ENCODE measurements at places on chromosomes 3 and 15. TPM values are rescaled to one million over a fixed set of nuclear protein-coding genes. Genes with fewer than 3 reads are reported as not detected.

- H3K4me1 ChIP-seq, result peaks cover 9% of the 10 kb centered on the region
- H3K4me3 ChIP-seq, result peak overlapping the region; percentile 99
- peak; percentile 38 for DNase-seq
- no peaks in the 10 kb centered on the region for H3K27me3 ChIP-seq
- no peaks in the 10 kb centered on the region for H3K36me3 ChIP-seq
These were observed 528 bp upstream of the TATDN2 start for GRCh38 chr3:10247679-10248183.

DNA sequence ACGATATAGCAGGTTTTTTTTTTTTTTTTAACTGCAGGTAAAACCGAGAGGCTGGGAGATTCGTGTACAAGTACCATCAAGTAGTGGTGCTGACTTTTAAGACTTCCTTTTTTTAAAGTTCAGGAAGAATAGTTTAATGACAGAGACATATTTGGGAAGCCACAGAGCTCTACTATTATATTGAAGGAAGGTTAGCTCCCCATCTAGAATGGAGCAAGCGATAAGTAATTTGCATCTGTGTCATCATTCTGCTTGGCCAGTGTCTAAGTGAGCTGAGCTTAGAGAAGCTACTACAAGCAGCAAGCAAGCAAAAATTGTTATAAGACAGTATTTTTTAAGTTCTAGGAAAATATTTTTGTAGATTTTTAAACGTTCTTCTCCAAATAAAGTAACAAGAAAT is 203.2 kb downstream of the ATP8B4 start:
- DNase-seq, result no peak
- H3K4me1 ChIP-seq, result no peaks in the 10 kb centered on the region
- H3K27ac ChIP-seq, result no peak overlapping the region
- H3K27me3 ChIP-seq, result no peaks in the 10 kb centered on the region
- H3K4me3 ChIP-seq, result no peak overlapping the region

DNA sequence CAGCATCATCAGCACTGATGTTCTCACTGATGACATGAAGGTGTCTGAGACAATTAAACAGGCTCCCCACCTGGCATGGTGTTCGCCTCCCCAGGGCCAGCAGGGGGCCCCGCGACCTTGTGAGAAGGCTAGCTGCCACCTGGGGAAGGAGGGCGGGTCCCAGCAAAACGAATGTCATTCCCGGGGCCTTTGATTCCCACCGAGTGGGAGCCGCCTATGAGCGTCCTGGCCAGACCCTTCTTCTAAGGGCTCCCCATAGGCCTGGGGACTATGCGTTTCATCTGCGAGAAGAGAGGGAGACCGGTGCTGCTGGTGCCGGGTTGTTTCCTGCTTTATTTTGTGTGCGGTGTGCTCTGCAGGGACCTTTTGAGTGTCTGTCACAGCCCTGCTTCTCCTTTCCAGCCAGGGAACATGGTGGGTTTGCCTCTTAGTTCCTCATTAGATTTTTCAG is 20.5 kb upstream of the MINDY4B start:
- H3K27me3 ChIP-seq, result no peaks in the 10 kb centered on the region
- no peak overlapping the region for H3K4me3 ChIP-seq
- no peaks in the 10 kb centered on the region for H3K36me3 ChIP-seq
- DNase-seq, result peak; percentile 23

DNA sequence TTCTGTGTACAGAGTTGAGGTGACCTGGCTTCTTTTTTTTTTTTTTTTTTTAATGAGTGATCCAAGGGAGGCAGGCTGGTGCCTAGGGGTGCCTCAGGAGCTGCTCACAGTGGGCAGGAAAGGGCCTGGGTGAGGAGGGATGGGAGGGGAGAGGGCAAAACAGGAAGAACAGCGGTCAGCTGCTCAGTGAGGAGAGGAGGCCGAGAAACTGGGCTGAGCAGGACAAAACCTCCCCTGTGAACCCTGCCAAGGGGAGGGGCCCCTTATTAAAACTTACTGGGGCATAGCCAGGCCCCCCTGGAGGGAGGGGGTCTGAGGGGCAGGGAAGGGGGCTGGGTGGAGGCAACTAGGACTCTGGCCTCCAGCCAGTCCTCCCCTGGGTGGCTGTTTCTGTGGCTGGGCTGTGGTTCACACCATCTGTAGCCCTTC is 3.5 kb downstream of the PLEKHO2 start:
- peak overlapping the region; percentile 4 for H3K27ac ChIP-seq
- no peaks in the 10 kb centered on the region for H3K36me3 ChIP-seq
- no peaks in the 10 kb centered on the region for H3K27me3 ChIP-seq
- H3K4me1 ChIP-seq, result peaks cover 4% of the 10 kb centered on the region

DNA sequence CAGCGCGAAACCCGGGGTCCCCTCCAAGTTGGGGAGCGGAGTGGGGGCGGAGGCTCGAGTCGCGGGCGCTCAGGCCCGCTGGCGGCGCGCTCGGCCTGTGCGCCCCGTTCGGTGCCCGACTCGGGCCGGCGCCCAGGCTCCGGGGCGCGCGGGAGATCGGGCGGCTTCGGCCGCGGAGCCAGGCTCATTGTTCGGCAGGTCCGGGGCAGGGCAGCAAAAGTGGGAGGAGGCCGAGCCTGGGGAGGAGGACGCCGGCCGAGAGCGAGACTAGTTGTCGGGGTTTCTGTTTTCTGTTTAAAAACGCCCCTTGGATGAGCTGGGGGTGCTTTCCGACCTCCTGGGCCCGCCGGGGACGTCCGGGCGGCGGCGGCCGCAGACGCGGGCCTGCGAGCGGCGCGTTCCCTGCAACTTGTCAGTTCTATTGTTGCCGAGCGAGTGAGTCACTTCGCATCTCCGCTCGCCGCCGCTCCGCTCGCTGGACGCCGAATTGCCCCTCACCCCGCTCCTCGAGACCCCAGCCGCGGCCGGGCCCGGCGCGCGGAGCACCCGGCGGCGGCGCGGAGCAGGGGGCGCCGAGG is 676 bp downstream of the TCF12 start:
- no peaks in the 10 kb centered on the region for H3K36me3 ChIP-seq
- H3K4me3 ChIP-seq, result peak overlapping the region; percentile 83
- peaks cover 33% of the 10 kb centered on the region for H3K4me1 ChIP-seq
- H3K27me3 ChIP-seq, result no peaks in the 10 kb centered on the region

- no peak for DNase-seq
- H3K27me3 ChIP-seq, result no peaks in the 10 kb centered on the region
- H3K36me3 ChIP-seq, result no peaks in the 10 kb centered on the region
- H3K4me1 ChIP-seq, result peaks cover 25% of the 10 kb centered on the region
- no peak overlapping the region for H3K4me3 ChIP-seq
- no peak overlapping the region for H3K27ac ChIP-seq
These were observed 10.9 kb downstream of the PXYLP1 start for GRCh38 chr3:141242377-141243092.

DNA sequence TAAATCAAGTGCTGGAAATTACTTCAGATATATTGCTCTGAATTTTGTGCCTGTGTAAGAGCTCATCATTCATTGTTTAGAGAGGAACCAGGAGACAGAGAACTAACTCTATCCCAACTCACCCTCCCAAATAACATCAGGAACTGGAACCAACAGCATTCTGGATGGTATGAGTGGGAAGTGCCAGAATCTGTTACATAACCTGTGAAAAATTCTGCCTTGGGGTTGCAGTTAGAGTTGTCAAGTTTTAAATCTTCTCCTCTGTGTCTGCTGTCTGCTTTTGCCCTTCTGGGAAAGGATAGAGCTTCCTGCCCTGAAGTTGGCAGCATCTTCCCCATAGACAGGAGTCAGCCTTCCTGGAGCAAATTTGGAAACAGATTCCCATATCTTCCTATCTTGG is 41.2 kb downstream of the TIMP4 start:
- no peaks in the 10 kb centered on the region for H3K36me3 ChIP-seq
- DNase-seq, result no peak
- H3K4me3 ChIP-seq, result no peak overlapping the region
- H3K27ac ChIP-seq, result no peak overlapping the region

DNA sequence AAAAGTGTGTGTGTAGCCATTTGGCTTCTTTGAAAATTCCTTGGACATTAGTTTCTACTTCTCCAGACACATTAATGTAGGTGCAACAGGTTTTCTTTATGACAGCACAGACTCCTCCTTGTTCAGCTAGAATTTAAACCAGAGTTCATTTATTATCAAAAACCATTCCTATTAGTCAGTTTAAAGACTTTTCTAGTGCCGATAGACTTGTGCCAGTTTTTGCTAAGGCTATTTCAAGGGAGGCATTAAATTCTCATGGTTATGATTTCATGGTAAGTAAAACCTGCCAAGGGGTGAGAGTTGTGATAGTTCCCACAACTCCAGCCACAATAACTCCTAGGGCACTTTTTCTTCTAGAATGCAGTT is 20.6 kb upstream of the SENP7 start:
- no peaks in the 10 kb centered on the region for H3K36me3 ChIP-seq
- no peaks in the 10 kb centered on the region for H3K27me3 ChIP-seq
- H3K4me3 ChIP-seq, result no peak overlapping the region
- DNase-seq, result no peak
- H3K27ac ChIP-seq, result no peak overlapping the region

GRCh38 chr3:141605883-141606282 is 119.1 kb downstream of the RASA2 start:
- H3K4me3 ChIP-seq, result no peak overlapping the region
- H3K36me3 ChIP-seq, result no peaks in the 10 kb centered on the region
- no peak for DNase-seq
- H3K4me1 ChIP-seq, result no peaks in the 10 kb centered on the region
- H3K27me3 ChIP-seq, result no peaks in the 10 kb centered on the region
- no peak overlapping the region for H3K27ac ChIP-seq

DNA sequence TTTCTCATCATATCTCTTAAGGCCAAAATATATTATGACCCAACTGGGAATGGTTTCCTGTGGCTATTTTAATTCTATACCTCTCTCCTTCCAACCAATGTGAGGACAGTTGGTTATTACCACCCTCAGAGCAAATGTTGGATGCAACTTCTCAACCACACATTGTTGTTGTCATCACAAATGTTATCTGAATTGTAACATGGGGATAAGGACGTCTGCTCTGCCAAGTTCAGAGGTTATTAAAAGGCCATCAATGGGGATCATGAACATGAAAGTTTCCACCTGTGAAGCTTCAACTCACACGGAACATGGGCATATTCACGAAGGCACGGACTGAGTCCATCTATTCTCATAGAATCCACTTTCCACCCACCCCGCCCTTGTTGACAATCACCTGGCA is 46.8 kb downstream of the MB21D2 start:
- no peak overlapping the region for H3K4me3 ChIP-seq
- H3K36me3 ChIP-seq, result no peaks in the 10 kb centered on the region
- no peaks in the 10 kb centered on the region for H3K27me3 ChIP-seq
- H3K27ac ChIP-seq, result no peak overlapping the region
- no peak for DNase-seq

GRCh38 chr3:101529816-101530685 is 17.0 kb upstream of the SENP7 start:
- no peak overlapping the region for H3K4me3 ChIP-seq
- H3K27ac ChIP-seq, result no peak overlapping the region
- no peak for DNase-seq
- H3K36me3 ChIP-seq, result no peaks in the 10 kb centered on the region
- H3K27me3 ChIP-seq, result no peaks in the 10 kb centered on the region
- H3K4me1 ChIP-seq, result no peaks in the 10 kb centered on the region

- H3K36me3 ChIP-seq, result no peaks in the 10 kb centered on the region
- no peak overlapping the region for H3K4me3 ChIP-seq
- H3K27ac ChIP-seq, result no peak overlapping the region
- H3K27me3 ChIP-seq, result no peaks in the 10 kb centered on the region
- DNase-seq, result no peak
These were observed 727.1 kb downstream of the ROBO1 start for GRCh38 chr3:79040701-79041100.

GRCh38 chr3:142022381-142022780 is 127.0 kb downstream of the TFDP2 start:
- DNase-seq, result no peak
- H3K36me3 ChIP-seq, result no peaks in the 10 kb centered on the region
- no peak overlapping the region for H3K27ac ChIP-seq
- no peak overlapping the region for H3K4me3 ChIP-seq
- peaks cover 21% of the 10 kb centered on the region for H3K4me1 ChIP-seq

DNA sequence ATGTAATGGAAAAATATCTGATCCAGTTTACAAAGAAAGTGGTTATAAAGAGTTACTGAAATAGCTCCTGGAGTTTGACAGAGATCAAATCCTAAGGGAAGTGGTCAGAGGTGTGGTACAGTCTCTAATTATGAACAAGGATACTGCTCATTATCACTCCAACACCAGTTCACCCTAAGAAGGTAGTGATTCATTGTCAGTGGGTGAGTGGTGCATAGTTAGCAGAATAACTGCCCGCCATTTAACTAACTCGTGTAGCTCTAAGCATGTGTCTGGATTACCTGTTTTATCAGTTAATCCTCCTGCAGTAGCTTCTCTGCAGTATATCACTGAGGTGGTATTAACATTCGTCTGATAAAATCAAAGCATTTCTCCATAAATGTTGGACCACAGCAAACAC is 700.1 kb downstream of the NLGN1 start:
- H3K27me3 ChIP-seq, result no peaks in the 10 kb centered on the region
- no peak for DNase-seq
- H3K36me3 ChIP-seq, result no peaks in the 10 kb centered on the region
- H3K27ac ChIP-seq, result no peak overlapping the region
- H3K4me3 ChIP-seq, result no peak overlapping the region

- DNase-seq, result no peak
- no peaks in the 10 kb centered on the region for H3K27me3 ChIP-seq
- H3K27ac ChIP-seq, result no peak overlapping the region
- no peak overlapping the region for H3K4me3 ChIP-seq
- no peaks in the 10 kb centered on the region for H3K36me3 ChIP-seq
These were observed 318.5 kb downstream of the TBC1D5 start for GRCh38 chr3:17423786-17424536.

DNA sequence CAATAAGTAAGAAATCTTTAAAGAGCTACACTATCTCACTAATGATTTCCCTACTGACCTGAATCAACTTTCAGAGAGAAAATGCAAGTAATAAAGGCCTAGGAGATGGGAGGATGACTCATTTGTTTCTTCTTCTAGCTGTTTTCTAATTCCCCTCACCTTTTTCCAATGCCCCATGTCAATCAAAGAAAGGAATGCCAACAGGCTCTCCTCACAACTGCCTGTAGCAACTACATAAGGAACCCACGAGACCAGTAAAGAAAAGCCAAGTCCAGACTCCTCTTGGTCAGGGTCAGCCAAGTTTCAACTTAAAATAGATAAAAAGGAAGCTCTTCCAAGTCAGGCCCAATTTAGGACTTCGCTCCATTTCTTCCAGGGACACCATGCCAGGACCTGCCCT is 201.9 kb downstream of the TNIK start:
- no peaks in the 10 kb centered on the region for H3K36me3 ChIP-seq
- DNase-seq, result no peak
- no peak overlapping the region for H3K4me3 ChIP-seq

DNA sequence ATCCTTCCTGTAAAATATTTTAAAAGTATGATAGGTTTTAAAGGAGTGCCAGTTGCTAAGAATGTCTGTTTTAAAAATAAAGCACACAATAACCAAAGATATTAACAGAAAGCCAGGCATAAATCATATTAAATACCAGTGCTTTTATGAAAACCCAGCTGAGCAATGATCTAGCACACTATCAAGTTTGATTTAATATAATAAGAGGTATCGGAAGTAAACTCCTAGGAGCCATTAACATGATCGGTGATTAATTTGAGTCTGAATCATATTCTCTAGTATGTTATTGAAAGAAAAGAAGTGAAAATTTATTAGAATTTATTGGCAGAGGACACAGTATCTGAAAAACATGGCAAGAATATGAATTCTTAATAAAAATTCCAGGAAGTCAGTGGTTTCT is 91.7 kb downstream of the SPATA16 start:
- H3K27ac ChIP-seq, result no peak overlapping the region
- H3K4me3 ChIP-seq, result no peak overlapping the region
- no peak for DNase-seq
- H3K27me3 ChIP-seq, result no peaks in the 10 kb centered on the region
- H3K36me3 ChIP-seq, result no peaks in the 10 kb centered on the region

C15orf39 gene
- polyA plus RNA-seq, result 7.9 TPM

ANKRD63 gene
- polyA plus RNA-seq, result not detected

ROPN1 gene
- not detected for polyA plus RNA-seq

ZNF660 gene
- 0.76 TPM for polyA plus RNA-seq

OR5K2 gene
- polyA plus RNA-seq, result not detected

INSYN1 gene
- polyA plus RNA-seq, result 6.0 TPM

ACSBG1 gene
- 0.04 TPM for polyA plus RNA-seq

MAPK6 gene
- polyA plus RNA-seq, result 5.6 TPM

ISG20 gene
- 11.0 TPM for polyA plus RNA-seq

CCNDBP1 gene
- 37.7 TPM for polyA plus RNA-seq

All from pancreas (tissue), 10 donors.